GM12878 (cell line): ENCODE measurements at places on chromosomes 2 and 18. TPM values are rescaled to one million over a fixed set of nuclear protein-coding genes. Genes with fewer than 3 reads are reported as not detected.

- no peak for DNase-seq
Observed at GRCh38 chr2:96642564-96643360, at the start of gene FER1L5. Gene FER1L5 (plus strand): TSS chr2:96642764. CDS start chr2:96642837, 73 bp downstream.

The UGT1A3 gene
- total RNA-seq: not detected in 2 replicates

DNA sequence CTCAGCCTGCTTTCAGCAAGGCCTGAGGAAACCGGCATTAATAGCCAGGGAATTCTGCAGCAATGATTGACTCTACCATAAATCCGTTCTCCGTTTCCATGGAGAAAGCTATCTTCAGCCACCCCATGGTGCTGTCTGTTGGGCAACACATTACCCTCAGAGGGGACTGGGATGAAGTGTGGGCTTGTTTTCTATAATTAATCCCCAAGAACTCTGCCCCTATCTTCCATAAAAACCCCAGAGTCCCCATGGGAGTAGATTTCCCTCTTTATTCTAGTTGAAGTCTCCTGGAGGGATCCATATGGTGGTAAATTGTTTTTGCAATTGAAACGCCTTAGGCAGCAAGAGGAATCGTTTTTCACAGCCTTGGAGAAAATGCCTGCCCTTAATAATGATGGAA is 9.2 kb downstream of the G6PC2 start:
- no peak for DNase-seq

- DNase-seq: no peak
Observed at GRCh38 chr2:241855888-241856422, 2.7 kb downstream of the PDCD1 start.

The PPP1R1C gene
- not detected in 2 replicates for total RNA-seq

The UGT1A9 gene
- total RNA-seq: not detected in 2 replicates

- DNase-seq: no peak
Observed at GRCh38 chr2:142040556-142040955, 90.3 kb downstream of the LRP1B start.
